ENCODE measurements at places on chromosomes 4 and X.
A peak's percentile ranks its signal among the peaks of the same experiment; 100 is the strongest.

- DNase-seq: no peak
Measured at GRCh38 chr4:8747467-8748235, 124.0 kb downstream of the HMX1 start.

GRCh38 chr4:7735961-7736360, 203.7 kb downstream of the AFAP1 start:
- DNase-seq: no peak

DNA sequence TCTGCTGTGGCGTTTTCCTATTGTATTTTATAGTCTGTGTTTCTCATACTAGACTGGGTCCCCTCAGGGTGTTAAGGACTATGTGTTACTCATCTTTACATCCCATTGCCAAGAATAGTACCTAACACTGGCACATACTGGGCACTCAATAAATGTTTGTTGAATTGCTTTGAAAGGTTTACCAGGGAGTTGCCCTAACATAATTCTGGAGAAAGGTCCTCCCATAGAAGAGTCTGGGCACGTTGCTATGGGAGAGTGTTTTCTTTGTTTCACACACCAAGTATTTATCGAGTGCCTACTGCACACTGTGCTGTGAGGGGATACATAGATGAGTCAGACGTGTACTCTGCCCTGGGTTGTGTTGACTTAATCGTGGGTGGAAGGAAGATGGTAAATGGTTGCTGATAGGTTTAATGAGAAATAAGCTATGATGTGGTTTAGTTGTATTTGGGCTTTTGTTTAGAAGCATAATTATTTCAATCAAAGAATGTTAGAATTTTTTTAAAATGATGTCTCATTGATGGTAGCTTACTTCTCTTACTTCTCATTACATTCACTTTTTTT, 42.9 kb downstream of the AFF1 start:
- DNase-seq: no peak

DNA sequence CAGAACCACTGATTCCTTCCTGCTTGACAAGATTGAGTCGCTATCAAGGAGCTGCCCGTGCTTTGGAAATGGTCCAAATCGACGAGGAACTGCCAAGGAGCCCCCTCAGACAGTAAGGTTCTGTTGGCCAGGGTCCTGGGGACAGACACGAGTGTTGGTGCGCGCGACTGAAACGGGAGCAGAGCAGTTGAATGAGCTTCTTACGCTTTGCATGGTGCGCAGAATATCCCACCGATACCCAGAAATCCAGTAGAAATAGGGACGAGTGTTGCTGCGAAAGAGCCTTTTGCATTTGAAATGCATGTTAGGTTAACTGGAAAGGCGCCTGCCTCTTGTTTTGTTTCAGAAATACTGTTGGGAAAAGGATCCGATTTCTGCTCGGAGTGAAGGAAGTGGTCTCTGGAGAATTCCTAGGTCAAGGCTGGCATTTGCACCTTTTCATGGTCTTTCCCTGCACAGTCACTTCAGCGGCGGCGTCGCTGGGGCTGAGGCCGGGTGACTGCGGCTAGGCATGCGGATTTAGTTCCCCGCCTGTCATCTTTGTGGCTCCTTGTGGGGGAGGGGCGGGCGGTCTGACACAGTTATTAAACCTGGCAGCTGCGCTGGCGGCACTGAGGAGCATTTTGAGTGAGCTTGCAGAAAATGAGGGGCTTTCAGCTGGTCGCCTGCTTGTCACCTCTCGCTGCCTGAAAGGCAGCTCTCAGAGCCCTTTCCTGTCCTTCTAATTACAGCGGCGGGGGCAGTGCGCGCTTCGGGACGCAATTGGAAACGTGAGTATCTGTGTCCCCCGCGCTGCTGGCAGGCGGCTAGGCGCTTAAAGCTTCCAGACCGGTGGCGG, 51.5 kb upstream of the TRIM2 start:
- DNase-seq: peak; percentile 45

- no peak for DNase-seq
Measured at GRCh38 chr4:1879485-1879884, 8.3 kb downstream of the NSD2 start.

All from stimulated activated CD4-positive, alpha-beta T cell treated with anti-CD3 and anti-CD28 coated beads, Interleukin-1b, Interleukin-23, amount 100 ng/mL, for 1 hour (primary cell).